ENCODE measurements at places on chromosomes 2 and 18.

DNA sequence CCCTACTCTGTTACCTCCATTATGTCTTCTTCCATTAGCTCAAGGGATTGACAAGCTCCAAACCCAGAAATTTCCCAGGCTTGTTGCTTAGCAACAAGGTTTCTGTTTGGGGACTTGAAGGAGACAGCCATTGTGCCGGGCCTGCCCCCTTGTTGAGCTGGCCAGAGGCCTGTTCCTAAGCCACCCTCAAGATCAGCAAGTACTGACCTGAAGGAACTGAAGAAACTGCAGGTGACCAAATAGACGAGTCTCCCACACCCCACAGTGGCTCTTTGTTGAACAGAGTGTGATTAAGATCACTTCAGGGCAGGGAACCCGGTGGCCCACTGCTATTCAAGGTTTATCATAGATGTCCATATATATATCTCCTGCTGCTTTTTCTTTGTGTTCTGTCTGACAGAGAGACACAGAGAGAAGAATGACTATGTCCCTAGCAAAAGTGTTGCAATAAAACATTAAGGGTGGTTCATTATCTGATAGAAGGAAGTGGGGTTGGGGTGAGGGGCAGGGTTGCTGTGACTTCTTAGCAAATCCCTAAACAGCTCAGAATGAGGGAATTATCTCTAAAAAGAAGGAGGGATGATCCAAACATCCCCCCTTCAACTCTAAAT is 69.2 kb downstream of the RNF144A start:
- no peak for DNase-seq

DNA sequence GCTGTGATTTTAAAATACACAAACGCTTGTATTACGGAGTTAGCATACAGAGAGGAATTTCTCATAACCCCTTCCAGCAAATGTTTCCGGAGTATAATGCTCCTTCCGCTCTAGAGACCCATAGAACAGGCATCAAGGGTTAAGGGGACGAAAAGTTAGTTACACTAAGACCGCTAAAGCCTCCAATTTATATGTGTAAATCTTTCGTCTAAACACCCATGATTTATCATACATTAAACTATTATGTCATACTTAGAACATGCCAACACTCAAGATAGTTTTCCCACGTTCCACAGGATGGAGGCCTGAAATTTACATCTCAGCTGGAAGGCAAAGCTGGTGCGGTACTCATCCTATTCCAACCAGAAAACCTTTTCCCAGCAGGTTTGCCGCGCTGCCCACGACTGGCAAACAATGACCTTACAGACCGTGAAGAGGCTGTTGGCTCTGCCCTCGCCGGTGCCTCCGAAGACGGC is 650 bp downstream of the ORMDL1 start:
- no peak for DNase-seq

DNA sequence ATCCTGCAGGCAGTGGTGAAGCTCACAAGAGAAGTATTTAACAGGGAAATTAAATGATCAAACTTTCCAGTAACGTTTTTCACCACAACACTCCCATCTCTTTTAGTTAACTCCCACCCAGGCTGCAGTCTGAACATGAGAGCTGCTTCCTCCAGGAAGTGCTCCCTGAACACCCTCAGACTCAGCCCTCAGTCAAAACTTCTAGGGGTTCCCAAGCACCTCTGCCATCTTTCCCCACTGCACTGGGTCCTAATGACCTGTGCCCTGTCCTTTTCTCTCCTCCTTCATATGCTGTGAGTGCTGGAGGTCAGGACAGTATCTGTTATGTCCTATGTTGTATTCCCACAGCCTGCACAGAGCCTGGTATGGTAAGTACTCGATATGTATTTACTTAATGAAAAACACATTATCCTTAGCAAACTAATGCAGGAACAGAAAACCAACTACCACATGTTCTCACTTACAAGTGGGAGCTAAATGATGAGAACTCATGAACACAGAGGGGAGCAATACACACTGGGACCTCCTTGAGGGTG is 49.2 kb upstream of the ASPRV1 start:
- DNase-seq, result no peak

DNA sequence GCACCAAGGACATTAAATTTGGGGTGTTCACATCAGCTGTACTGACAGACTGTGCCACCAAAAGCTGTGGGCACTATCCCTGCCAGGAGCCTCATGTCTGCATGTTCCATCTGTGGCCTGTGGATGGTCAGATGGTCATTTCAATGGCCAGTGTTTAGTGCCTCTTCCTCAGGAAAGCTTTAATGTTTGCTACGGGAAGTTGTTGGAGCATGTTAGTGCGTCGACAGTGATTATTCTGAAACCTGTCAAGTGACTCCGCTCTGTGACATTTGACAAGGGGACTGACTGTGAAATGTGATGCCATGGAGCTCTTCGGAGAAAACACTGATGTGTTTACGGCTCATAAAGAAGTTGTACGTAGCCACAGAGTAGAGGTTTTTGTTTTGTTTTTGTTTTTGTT is 18.7 kb upstream of the RGPD4 start:
- DNase-seq, result no peak

GRCh38 chr18:45642238-45642637 is 27.0 kb downstream of the SLC14A2 start:
- DNase-seq, result no peak

DNA sequence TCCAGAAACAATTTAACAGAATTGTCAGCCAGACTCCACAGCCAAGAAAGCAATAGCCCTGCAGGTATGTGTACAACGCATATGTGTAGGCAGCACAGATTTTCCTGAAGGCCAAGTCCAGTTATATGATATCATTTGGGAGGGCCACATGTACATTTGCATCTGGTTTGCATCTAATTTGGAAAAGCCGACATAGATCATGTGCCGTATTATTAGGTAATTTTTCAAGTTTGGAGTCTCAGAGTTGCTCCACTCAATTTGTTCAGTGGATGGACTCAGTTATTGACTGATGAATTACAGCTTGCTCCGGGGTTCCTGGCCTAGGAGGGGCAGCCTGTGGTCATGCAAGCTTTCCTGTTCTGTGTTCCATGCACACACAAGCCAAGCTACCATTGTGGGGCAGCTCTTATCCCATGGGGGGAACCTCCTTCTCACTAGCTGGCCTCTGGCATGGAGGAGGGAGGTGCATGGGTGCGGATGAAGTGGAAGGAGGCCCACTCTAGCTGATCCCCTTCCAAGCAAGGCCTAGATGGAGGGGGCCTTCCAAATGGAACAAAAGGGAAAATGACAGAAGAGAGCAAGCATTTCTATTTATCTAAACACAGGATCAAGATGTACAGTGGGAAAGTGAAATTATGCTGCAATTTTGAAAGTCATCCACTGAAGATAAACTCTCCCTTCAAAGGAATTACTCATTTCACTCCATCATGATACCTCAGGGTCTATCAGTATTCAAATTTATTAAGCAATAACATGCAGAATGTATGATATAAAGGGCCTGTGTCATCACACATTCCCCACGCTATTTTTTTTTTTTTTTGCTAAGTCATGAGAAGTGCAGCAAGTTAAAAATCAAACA is 202.6 kb upstream of the SMAD2 start:
- DNase-seq, result no peak

DNA sequence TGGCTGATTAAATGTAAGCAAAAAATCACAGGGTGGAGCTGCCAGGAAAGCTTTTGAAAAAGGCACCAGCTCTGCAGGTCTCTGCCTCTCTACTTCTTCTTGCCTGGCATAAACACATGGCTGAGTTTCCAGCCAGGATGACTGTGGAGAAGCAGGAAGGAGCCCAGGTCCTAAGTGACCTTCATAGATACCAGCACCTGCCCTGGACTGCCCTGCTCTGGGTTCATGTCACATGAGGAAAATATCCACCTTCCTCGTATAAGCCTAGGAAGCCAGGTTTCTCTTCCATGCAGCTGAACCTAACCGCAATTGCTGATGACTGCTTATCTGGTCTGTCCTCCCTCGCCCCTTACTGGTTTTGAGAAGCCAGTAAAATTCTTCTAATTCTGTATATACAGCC is 47.8 kb upstream of the CREB1 start:
- no peak for DNase-seq

DNA sequence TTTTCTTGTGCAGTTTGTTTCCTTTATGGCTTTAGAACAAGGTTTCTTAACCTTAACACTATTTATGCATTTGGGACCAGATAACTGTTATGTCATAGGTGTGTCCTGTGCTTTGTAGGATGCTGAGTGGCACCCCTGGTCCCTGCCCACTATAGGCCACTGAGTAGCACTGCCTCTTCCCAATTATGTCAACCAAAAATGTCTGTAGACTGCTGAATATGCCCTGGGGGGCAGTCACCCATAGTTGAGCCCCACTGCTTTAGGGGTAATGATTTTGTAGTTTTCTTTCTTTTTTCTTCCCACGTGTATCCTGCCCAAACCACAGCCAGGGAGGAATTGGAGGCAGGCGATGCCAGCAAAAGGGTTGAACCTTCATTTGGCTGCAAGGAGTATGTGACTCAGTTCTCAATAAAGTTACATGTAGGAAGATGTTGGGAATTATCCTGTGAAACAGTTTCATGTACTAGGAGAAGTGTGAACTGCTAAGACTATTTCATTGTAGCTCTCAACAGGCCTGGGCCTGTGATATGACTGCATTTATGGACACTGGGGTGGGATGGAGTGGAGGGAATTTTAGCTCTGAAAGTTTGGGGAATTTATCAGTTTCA is 65.7 kb downstream of the FMNL2 start:
- DNase-seq, result no peak

GRCh38 chr2:104976603-104977120 is 61.2 kb upstream of the MRPS9 start:
- DNase-seq, result peak; percentile 13

DNA sequence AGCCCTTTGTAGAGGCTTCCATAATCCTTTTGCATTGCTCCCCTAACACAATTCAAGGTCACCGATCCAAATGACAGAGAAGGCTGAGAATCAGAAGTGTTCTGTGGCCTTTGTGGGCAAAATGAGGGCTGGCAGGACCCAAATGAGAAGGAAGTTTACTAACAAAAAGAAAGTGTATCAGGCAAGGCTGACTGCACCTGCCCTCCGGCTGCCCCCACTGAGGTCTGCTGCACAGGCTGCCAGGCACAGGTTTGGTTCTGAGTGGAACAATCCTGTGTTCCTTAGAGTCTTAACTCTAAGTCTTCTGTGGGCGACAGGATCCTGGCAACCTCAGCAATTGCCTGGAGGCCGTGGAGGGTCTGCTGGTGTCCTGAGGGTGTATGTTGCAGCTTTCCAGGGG is 568.5 kb downstream of the CMPK2 start:
- no peak for DNase-seq

DNA sequence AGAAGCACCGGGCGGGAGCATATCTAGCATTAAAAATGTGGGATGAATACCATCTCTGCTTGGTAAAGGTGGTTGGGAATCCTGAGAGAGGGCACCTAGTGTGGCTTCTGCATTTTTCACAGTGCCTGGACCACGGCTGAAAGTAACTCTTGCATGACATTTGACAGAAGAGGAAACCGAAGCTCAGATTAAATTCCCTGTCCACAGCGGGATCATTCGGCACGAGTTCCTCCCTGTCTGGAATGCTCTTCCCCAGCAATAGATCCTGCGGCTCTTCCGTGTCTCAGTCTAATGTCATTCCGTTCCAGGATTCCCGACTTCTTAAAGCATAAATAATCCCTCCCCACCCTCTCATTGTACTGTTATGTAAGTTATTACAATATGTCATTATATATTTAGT is 905 bp upstream of the RPS7 start:
- no peak for DNase-seq

GRCh38 chr2:88574445-88574844 is 52.8 kb downstream of the EIF2AK3 start:
- DNase-seq, result no peak

GRCh38 chr2:61693744-61694143 is 155.6 kb upstream of the XPO1 start:
- no peak for DNase-seq

DNA sequence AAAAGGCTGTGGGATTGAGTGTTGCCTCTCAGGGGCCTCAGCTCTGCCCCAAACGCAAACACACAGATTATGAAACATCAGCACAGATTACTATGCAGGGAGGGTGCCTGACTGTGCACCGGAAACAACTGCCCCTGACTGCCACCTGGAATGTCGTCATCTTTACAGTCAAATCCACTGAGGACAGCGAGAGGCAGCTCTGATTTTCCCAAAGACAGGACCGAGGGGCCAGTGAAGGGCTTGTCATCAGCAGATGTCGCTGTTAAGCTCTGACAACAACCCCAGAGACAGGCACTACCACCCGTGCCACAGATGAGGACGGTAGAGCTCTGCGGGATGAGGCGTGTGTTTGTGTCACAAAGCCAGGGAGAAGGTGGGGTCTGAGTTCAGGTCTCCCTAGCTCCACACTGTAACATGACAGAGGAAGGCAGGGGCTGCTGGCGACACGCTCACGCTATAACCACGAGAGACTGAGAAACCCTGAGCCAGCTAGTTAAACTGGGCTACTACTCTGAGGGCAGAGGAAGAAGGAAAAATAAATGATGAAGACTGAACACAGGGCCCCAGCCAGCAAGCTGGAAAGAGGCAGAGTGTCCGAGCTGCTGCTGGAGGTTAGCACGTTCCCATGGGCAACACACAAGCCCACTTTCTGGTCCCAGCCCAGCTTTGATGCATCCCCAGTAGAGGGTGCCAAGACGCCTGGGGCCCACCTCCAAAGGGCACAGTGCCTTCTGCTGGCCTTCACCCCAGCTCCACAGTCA is 47.0 kb downstream of the PARD6G start:
- no peak for DNase-seq

GRCh38 chr2:54999182-54999581 is 51.1 kb downstream of the RTN4 start:
- DNase-seq, result no peak

GRCh38 chr2:45905632-45905958 is 254.1 kb downstream of the PRKCE start:
- DNase-seq, result no peak

- no peak for DNase-seq
Measured at GRCh38 chr2:17768894-17769293, 15.0 kb downstream of the GEN1 start.

DNA sequence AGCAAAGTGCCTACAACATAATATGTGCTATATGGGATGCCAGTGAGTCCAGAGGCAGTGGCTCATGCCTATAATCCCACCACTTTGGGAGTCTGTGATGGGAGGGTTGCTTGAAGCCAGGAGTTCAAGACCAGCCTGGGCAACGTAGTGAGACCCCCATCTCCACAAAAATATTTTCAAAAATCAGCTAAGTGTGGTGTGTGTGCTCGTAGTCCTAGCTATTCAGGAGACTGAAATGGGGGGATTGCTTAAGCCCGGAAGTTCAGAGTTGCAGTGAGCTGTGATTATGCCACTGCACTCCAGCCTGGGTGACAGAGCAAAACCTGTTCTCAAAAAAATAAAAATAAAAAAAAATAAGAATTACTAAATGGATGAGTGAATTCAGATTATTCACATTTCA is 23.4 kb downstream of the OTX1 start:
- no peak for DNase-seq

DNA sequence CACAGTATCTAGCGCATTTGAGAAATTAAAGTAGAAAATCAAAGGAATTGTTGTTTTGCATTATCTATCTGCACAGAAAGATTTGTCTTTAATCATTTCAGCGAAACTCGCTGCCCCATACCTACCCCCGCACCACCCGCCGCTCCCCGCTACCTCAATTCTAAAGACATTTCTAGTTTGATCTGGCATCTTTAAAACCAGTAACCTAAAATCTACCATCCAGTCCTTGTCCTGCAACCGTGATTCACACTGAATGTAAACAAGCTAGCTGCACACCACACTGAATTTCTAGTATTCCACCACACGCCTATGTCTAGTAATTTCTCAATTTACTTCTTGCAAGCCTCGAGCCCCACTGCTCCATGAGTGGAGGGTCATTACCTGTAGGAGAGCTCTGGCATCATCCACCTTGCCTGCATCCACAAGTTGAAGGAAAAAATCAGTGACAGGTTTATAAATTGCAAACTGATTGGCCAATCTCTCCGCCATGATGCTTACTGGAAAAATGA is 60.1 kb downstream of the ABCG8 start:
- no peak for DNase-seq

GRCh38 chr2:209331291-209331844 is 92.5 kb upstream of the MAP2 start:
- DNase-seq, result no peak
